ENCODE measurements at places on chromosomes 3 and 15.

- no peak for DNase-seq
Observed at GRCh38 chr3:63240381-63240902, 37.7 kb upstream of the SYNPR start.

DNA sequence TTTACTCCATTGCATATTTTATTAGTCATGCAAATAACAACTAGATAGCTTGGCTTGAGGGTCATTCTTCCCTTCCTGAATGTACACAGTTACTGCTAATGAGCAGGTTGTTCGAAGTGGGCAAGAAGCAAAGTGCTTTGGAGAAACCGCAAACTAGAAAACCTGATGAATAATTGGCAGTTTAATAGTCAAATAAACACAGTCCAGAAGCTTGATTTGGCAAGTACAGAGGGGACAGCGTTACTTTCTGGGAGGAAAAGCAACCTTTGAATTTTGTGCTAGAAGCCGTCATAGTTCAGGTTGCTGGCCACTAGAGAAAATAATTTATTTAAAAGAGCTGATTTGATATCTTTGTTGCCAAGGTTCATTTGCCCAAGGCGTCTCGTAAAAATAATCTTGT, 94.9 kb downstream of the MFSD1 start:
- DNase-seq, result no peak

DNA sequence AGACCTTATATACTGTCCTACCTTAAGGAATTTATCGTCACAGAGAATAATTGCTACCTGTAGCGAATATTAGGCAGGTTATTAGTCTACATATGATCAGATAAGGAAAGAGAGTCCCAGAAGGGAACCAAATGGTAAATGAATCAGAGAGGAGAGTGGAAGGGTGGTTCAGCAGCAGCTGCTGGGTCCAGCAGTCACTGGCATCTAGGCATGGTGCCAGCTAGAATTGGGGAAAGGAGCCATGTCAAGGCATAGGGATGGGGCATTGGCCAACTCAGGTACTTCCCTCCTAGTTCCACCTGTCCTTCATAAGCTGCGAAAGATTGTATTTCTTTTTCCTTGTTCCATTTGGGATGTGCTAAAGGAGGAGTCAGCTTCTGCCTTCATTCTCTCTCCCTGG, 23.4 kb downstream of the HACD3 start:
- no peak for DNase-seq

GRCh38 chr3:40718209-40718608, 193.4 kb downstream of the ZNF621 start:
- no peak for DNase-seq
